NCI-H2171 treated with DMSO at 0.1 percent for 48 hours (cell line): ENCODE measurements at places on chromosomes 4 and X.

DNA sequence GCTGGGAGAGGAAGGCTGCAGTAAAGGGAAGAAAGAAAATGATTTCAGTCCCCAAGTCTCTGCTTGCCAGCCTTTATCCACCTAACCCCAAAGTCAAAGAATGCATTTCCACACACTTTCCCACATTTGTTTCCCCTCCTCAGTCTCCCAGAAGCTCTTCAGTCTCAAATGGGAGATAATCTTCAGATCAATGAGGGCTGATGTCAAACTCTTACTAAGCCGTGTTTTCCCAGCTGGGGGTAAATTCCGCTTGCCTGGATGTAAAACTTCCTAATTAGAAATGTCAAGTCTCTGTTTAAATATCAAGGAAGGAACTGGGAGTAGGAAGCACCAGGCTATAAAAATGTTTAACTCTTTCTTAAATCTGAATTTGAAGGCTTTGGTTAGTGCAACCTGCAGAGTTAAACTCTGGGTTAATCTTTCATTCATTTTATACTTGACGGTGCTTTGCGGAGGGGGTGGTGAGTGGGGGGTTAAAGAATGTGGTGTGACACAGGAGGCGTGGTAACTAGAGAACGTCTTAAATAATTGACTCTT is 601.4 kb upstream of the ACTRT1 start:
- no peak for DNase-seq

GRCh38 chrX:27964432-27964831 is 16.8 kb downstream of the DCAF8L1 start:
- no peak for DNase-seq

- DNase-seq, result no peak
Observed at GRCh38 chrX:130184857-130185256, 13.1 kb downstream of the RAB33A start.

DNA sequence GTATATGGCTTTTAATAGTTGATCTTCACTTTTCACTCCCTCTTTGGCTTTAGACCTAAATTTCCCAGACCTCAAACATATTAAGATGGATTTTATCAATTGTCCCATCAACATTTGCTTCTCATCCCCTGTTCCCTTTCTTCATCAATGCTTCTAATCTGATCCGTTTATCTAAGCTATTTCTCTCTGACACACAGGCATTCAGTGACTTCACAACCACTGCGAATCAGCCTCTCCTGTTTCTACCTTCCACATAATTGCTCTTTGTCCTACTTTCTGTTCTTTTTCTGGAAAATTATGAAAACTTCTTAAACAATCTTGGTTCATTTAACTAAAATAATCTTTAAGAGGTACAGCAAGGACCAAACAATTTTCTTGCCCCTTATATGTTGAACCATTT is 115.2 kb downstream of the GLRA3 start:
- no peak for DNase-seq

DNA sequence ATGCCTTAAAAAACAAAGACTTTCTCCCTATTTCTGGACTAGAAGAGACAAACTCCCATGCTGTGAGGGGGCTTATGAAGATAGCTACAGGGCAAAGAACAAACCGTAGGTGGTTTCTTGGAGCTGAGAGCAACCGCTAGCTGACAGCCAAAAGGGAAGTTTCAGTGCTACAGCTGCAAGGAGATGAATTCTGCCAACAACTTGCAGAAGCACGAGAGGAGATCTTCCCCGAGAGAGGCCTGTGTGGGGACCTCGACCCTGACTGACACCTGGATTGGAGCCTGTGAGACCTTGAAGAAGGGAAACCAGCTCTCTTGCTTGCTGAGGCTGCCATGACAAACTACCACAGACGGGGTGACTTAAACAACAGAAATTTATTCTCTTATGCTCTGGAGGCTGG is 183.8 kb upstream of the VCX3A start:
- DNase-seq, result no peak

- DNase-seq, result peak; percentile 23
Observed at GRCh38 chr4:156971676-156972378, at the start of gene PDGFC. Gene PDGFC, minus strand, starts transcription at chr4:156971799. Its CDS starts 896 bp downstream, at chr4:156970903.

DNA sequence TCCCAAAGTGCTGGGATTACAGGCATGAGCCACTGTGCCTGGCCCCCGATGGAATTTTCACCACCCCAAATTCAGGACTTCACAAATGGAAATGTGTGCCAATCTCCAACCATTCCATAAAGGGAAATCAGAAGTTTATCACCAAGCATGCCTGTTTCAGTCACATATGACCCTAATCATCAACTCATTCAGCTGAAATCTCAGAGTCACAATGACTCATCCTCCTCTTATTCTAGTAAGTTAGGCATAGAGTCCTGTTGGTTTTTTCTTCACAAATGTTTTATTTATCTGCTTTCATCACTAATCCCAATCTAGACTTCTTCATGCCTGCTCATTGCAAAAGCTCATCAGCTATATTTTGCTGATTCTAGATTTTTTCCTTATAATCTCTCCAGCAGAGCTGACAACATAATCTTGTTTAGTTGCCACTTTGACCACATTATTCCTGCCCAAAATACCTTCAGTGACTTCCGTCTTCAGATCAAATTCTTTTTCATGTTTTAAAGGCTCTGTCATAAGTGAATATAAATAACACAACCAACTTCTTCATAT is 83.3 kb downstream of the SLC7A11 start:
- no peak for DNase-seq

DNA sequence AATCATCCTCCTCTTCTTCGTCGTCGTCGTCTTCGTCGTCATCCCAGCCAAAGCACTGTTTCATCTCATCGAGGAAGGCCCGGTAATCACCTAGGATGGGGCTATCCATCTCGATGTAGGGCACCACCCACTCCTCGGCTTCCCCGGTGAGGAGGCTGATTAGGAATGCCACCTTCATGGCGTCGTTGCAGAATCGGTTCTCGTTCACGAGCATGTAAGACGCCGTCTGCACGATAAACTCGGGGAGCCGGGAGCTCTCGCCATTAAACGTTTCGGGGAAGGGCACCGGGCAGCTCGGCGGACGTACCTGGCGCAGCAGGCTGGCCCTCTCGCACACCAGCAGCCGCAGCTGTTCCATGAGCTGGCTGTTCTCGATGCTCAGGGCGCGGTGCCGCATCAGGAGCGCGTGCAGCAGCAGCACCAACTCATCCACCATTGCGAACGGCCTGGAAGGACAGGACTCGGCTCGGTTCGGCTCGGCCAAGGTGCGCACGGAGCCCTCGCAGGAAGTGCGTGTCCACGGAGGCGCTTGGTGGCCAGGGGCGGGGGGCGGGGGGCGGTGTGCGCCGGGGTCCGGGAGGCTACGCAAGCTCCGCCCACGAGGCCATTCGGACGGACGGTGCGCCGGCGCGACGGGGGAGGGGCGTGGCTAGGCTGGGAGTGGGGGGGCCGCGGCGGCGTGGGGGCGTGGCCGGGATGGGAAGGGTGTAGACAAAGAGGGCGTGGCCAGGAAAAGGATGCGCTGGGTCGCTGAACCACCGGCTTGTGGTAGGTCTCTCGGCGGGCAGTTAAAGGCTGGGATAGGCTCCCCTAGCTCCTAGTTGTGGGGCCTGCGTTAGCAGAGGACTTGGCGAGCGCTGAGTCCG is at the start of gene LDOC1:
TSS of gene LDOC1 (minus strand) at position 544 of the 866 bp plus-strand sequence. CDS start at position 436, 108 bp downstream.
- peak; percentile 37 for DNase-seq

DNA sequence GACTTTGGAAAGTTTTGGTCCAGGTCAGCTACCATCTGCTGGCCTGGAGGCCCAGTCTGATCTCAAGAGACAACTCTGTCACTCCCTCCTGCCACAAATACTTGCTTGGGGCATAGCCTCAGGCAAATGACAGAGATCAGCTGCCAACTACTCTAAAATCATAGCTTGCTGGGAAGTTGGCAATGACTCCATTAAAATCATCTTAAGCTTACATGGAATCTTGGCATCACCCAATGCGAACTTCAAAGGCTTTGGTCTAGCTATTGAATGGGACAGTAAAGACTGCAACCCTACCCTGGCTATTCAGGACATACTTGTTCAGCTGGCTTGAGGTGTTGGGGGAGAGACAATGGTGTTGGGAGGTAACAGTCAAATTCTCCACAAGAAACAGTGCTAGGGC is 7.0 kb upstream of the USO1 start:
- no peak for DNase-seq

- DNase-seq, result no peak
Observed at GRCh38 chr4:108730579-108730978, 32.3 kb downstream of the ETNPPL start.

- DNase-seq, result no peak
Observed at GRCh38 chr4:97396097-97396496, 747.2 kb downstream of the STPG2 start.

DNA sequence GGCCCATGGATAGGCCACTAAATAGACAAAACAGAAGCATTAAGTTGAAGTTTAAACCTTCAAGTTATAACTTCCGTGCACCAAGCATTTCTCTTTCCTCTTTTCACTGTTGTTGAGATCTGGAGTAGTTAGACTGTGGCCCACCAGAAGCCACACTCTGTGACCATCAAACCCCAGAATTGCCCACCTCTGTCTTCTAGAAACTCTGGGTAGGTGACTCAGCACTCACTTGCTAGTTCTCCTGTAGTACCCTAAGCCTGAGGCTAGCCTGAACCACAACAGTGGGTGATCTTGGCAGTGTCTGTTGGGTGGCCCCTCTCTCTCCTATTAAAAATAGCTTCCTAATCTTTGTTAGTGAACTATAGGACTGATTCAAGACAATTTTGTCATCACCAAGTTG is 24.6 kb upstream of the CD40LG start:
- no peak for DNase-seq

GRCh38 chrX:153882086-153882498 is 3.9 kb downstream of the L1CAM start:
- DNase-seq, result no peak

DNA sequence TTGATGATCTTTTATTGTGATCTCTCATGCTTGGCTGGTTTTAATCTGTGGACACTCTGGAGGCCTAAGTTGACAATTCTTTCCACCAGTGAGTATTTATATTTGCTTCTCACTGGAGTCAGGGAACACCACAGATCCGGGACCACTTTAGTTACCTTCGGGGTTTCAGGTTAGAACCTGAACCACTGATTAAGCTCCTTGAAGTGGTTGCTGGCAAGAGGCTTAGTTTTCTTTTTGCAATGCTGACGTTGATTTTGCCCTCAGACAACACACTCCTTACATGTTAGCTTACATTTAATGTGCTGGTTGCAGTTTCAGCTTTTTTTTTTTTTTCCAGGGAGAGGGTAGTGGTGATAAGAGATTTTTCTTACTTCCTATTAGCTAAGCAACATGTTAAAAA is 10.5 kb upstream of the ZNF330 start:
- no peak for DNase-seq

DNA sequence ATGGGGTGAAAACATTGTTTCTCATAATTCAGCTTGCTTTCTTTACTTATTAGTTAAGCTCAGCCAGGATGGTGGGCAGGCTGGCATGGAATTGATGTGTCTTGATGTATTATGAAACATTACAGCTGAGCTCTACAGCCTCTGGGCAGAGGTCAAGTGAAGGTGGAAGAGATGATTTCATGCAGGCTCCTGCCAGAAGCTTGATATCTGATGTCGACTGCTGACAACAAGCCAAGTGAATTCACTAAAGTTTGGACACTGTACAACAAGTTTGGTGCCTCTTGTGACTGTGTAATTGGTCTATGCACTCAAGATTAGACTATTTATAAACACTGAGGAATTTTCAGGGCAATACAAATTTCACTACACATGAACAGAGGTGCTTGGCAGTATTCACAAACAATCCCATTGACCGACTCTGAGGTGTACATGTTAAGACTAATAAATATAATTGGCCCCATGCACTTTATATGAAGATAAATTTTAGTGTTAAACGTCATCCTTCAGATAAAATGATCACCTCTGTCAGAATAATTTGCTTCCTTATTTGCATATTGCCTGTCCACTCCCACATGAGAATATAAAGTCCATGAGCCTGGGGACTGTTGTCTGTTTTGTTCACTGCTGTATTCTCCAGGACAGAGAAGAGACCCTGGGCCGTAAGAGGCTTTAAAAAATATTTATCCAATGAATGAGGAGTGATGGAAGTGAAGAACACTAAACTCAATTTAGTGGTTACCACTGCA is 612.2 kb downstream of the IQCM start:
- DNase-seq, result no peak

- no peak for DNase-seq
Observed at GRCh38 chrX:141662781-141663180, 35.8 kb downstream of the SPANXD start.

DNA sequence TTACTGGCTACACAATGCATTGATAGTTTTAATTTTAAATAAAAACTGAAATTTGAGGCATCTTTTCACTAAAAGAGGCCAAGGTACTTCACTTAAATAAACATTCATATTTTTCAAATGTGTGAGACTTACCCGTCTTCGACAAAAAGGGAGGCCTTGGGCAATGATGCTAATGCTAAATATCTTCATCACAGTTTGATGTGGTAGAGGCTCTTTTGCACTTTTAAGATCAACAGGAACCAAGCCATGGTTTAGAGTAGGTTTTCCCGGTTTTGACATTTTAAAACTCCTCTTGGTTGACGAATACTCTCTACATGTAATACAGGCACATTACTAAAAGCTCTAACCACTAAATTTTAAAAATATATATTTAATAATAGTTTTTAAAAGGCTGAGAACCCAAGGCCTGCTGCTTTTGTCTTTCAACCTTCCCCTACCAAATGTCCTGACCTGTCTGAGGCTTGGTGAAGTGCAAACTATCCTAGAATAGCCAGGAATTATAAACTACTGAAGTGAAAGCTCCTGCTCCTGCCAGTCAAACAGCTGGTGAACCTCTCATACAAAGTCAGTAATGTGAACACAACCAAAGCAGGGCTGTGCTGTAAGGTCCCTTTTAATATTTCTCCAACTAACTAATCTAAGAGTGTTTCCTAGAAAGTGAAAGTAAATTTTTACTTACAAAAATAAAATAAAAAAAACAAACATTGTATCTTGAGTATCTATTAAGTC is 153.7 kb downstream of the FBXW7 start:
- no peak for DNase-seq

DNA sequence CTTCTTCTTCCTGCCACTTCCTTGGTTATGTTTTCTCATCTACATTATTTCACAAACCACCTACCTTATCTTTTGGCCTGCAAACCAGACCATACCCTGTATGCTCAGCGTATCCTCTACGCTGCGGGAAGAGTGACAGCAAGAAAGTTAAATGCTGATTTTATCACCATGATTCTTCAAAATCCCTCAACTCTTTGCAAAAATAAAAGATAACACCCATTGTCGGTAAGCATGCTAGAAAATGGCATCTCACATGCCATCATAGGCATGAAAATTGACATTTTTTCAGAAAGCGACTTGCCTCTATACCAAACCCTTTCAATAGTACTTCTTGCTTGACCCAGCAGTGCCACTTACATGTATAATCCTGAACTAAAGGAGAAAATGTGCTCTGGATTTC is 102.0 kb downstream of the HPGD start:
- DNase-seq, result no peak

DNA sequence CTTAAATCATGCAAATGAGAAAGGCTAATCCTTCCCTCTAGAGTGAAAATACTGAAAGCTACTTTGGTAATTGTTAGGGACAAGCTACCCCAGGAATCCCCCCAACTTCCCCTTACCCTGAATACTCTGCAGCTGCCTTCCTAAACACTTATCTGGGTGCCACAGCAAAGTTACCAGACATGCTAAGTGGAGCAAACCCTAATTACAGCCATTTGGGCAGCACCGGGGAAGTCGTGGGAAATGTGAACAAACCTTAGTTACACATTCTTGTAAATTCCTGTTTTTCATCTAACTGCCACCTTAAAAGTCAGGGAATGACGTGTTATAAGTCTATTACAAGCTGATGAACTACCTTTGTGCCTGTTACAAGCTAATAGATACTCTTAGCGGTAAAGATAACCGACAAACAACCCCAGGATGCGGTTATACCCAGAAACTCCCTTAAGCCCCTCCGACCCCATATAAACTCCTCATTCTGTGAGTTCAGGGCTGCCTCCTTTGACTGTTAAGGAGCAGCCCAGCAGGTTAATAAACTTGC is 66.0 kb upstream of the PLAC8 start:
- no peak for DNase-seq

GRCh38 chr4:25696409-25696808 is 40.8 kb downstream of the SLC34A2 start:
- no peak for DNase-seq
